Activated gamma-delta T cell treated with Interleukin-2 at 50 U/mL for 16 hours (primary cell): ENCODE measurements at places on chromosomes 2 and 18.
A peak's percentile ranks its signal among the peaks of the same experiment; 100 is the strongest.

- DNase-seq, result no peak
These were observed 424.0 kb downstream of the ARHGAP15 start for GRCh38 chr2:143553261-143553660.

DNA sequence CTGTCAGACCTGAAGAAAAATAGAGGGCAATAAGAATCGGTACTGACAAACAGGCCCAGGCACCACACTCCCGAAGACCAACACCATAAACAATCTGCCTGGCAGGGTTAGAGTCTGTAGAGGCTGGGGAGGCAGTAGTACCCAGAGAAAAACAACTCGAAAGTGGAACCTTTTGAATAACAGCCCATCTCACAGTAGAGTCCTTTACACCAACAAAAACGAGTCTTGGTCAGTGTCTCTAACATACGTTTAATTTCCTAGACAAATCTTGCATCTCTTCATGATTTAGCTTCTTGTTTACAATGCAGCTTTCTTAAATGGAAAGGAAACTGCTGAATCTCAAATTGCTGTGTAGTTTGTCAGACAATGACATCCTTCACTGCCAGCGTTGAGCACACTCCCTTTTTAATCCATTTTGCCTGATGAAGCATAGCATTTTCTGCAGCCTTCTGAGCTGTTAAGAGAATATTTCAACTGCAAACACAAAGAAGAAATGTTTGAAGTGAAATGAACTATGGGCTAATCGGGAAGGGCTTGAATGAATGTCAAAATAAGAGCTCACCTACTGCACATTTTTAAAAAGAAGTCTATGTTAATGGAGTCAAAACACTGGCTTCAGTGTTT lies 73.1 kb upstream of the DSG1 start:
- no peak for DNase-seq

DNA sequence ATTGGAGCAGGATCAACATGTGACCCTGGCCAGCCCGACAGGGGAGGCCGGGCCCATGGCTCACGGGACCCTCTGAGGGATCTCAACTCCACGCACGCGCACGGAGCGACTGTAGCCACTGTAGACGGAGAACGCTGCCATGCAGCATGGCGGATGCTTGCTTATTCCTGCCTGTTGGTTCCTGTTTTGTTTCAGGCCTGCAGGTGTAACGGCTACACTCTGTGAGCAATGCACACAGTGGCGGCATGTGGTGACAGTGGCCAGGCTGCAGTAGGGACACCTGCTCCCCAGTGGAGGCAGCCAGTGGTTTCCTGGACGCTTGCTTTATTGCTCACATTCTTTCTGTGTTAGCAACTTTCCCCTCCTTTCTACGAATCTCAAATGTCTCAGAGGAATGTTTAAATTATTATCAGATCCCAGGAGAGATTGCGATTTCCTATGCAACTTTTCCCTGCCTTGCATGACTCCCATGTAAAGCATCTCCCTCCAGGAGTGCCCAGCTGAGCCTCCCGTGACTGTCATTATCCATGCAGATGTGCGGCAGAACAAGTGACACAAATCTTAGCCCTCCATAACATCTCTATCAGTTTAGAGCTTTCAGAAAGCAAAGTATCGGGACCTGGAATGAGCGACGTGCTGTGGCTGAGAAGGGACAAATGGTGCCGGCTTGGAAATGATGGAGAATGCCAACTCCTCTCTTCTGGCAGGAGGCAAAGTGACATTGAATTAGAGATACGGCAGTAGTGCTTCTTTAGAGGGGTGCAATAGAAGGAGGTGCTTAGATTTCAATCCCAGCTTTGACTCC lies 209.7 kb downstream of the ASB1 start:
- no peak for DNase-seq

DNA sequence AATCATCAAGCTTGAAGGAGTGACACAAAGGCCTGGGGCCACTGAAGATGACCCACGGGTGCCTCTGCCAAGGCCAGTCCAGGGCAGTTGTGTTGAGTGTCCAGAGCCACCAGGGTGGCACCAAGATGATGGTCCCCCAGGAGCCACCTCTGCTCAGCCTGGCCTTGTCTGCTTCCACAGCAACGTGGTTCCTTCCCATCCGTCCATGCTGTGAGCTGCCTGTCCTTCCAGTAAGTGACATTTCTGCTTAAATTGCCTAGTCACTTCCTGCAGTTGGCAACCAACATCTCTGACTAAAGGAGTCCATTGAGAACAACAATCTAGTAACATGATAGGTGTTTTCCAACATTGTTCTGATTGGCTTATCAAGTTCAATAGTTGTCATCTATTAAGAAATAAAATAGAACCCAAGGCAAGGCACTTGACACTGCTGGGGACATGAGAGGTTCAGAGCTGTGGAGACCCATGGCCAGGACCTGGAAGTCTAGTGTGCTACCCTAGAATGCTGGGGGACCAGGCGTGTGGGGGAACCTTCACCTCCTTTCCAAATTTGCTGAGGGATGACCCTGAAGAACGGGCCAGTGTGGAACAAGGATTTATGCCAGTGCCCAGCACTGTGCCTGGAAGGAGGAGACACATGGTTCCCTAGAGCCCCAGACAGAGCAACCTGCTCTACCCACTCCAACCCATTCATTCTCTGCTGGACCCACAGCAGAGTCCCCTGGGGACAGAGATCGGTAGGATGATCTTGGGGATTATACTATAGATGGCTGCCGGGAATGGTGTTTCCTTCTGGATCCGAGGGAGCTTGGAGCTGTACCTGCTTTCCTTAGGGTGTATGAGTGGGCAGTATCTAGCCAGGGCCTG lies 98.9 kb upstream of the EPC2 start:
- DNase-seq, result no peak

DNA sequence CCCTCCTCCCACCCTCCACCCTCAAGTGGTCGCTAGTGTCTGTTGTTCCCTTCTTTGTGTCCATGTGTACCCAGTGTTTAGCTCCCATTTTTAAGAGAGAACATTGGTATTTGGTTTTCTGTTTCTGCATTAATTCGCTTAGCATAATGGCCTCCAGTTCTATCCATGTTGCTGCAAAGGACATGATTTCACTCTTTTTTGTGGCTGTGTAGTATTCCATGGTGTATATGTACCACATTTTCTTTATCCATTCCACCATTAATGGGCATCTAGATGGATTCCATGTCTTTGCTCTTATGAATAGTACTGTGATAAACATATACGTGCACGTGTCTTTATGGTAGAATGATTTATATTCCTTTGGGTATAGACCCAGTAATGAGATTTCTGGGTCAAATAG lies 42.9 kb downstream of the TSPYL6 start:
- DNase-seq, result no peak

GRCh38 chr2:156896294-156896693 lies 361.2 kb upstream of the GALNT5 start:
- no peak for DNase-seq

DNA sequence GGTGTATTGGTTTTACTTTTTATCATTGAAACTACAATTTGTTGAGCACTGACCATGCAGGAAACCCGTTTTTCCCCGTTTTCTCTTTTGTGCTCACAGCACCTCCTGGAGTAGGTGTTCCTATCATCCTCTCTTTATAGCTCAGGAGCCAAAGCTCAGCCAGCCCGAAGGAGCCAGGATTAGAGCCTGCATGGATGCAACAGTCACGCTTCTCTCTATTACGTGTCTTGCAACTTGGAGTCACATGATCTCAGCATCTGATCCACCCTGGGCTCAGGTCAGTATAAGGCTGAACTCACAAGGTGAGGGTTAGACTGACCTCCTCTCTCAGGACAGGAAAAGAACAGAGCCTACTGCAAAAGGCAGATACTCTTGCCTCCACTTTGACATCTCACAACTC lies 150.5 kb downstream of the MBP start:
- no peak for DNase-seq

- DNase-seq, result no peak
These were observed 179.5 kb downstream of the LOXHD1 start for GRCh38 chr18:46477425-46478011.

- DNase-seq, result peak; percentile 11
These were observed 13.3 kb upstream of the CYP20A1 start for GRCh38 chr2:203225423-203226039.
